SJSA1 (cell line): ENCODE measurements at places on chromosomes 12 and 14. TPM values are rescaled to one million over a fixed set of nuclear protein-coding genes. Genes with fewer than 3 reads are reported as not detected.
A peak's percentile ranks its signal among the peaks of the same experiment; 100 is the strongest.

Gene PLA2G1B
- total RNA-seq, result not detected in 2 replicates

Gene SLC4A8
- total RNA-seq, result 6.2 and 29.0 TPM in 2 replicates

Gene SIRT4
- 0.60 and 1.5 TPM in 2 replicates for total RNA-seq

Gene KCNH3
- total RNA-seq, result 0.08 and 0.53 TPM in 2 replicates

Gene WNK1
- total RNA-seq, result 18.5 and 55.3 TPM in 2 replicates

Gene SYT1
- total RNA-seq, result 23.9 and 31.9 TPM in 2 replicates

Gene CPNE6
- total RNA-seq, result not detected in 2 replicates

Gene FAM90A1
- not detected in 2 replicates for total RNA-seq

DNA sequence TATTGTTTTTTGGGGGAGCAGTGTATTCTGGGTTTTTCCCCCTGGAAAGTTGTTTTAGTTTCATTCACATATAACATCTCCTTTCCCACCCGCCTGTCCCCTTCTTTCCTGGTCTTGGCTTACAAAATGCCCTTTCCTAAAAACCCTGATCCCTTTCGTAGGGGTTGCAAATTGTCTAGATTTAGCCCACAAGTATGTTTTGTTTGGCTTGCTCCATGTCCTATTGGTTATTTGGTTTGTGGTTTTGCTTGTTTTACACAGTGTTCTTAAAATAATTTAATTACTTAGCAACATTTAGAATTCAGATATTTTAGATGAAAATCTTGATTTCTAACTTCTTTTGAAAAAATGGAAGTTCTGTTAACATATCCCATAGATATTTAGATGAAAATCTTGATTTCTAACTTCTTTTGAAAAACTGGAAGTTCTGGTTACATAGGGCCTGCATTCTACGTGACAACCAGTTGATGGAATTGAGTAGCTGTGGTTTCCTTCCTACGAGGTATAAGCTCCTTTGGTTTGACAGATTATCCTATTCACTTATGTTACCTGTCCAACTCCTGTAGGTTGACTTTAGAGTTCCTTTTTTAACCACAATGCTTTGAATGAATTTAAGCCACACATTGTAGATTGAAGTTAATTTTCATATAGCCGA is 89.2 kb upstream of the TMEM263 start:
- H3K4me1 ChIP-seq, result peaks cover 26% of the 10 kb centered on the region
- H3K4me3 ChIP-seq, result no peak overlapping the region
- peaks cover 16% of the 10 kb centered on the region for H3K36me3 ChIP-seq
- no peak overlapping the region for H3K27ac ChIP-seq
- no peak for DNase-seq

DNA sequence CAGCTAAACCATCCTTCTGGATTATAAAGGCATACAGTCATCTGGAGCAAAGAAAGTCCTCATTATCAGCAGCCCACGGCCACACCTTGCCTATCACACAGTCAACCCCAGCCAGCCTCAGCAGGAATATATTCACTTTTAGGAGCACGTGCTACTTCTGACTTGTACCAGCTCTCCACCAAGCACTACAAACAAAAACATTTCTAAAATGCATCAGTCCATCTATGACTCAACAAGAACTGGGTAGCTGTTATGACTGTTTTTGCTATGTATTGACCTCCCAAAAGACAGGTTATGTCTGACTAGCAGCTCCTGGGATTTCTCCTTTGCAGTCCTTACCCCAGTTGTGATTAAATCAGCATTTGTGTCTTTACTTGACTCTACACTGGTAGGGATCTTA is 31.2 kb downstream of the NUAK1 start:
- no peak overlapping the region for H3K4me3 ChIP-seq
- H3K4me1 ChIP-seq, result peaks cover 45% of the 10 kb centered on the region
- no peaks in the 10 kb centered on the region for H3K27me3 ChIP-seq
- H3K36me3 ChIP-seq, result peaks cover 30% of the 10 kb centered on the region

DNA sequence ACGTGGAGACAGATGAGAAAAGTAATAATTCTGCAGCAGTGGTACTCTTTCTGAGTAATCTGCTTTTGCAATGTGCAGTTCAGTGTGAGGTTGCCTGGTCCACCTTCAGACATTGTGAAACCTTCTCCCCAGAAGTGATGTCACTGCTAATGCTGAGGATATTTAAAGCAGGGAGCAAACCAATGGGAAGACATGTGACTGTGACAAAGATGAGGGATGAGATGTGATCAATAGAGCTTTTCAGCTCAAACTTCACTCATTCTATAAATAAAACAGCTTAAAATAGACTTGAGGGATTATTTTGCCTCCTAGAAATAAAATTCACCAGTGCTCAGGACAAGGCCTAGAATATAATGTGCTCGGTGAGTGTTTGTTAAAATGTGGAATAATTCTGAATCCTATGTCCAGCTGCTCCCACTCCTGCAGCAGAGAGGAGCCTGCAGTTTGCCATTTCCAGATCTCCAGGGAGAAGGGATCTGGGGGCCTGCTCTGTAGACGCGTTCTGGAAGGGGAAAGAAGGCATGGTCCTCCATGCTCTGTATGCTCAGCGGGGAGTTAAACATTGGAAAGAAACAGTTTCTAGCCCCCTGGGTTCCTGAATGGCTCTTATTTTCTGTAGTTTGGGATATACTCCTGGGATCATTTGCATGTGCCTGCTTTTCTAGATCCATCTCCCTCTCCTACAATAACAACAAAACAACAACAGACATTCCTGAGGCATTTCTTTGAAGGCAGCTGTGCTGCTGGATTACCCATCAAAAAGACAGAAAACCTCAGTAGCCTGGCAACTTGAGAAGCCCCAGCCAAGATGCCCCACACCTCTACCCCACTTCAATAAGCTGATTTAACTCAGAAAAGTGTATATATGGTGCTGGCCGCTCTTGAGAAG is 8.9 kb downstream of the SLC7A8 start:
- H3K27ac ChIP-seq, result no peak overlapping the region
- no peak for DNase-seq
- H3K36me3 ChIP-seq, result no peaks in the 10 kb centered on the region
- H3K4me1 ChIP-seq, result 0 out of 2 replicates have a peak, but pooled peaks cover 4% of the 10 kb centered on the region
- H3K27me3 ChIP-seq, result peaks cover 7% of the 10 kb centered on the region; the same call in 1 of the 2 replicates

- H3K4me3 ChIP-seq, result no peak overlapping the region
- H3K36me3 ChIP-seq, result no peaks in the 10 kb centered on the region
- DNase-seq, result no peak
- H3K4me1 ChIP-seq, result no peaks in the 10 kb centered on the region
- H3K27me3 ChIP-seq, result peaks cover 35% of the 10 kb centered on the region
These were observed 9.4 kb downstream of the KCNA1 start for GRCh38 chr12:4918950-4919660.

DNA sequence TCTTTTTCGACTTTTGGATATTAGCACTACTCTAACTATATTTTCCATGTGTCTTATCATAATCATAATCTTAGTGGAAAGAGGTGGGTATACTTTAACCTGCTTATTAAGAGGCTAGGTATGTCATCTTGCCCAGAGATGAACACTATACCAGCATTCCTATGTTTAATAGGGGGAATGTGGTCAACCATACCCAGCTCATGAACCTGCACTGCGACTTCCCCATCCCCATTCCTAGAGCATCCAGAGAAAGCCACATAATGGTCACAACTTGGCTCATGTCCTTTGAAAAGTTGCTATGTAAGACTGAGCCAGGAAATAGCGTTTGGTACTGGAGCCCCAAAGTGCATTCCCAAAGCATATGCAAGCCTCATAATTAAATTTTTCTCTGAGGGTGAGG is 55.2 kb downstream of the TMCC3 start:
- no peaks in the 10 kb centered on the region for H3K27me3 ChIP-seq
- no peaks in the 10 kb centered on the region for H3K4me1 ChIP-seq
- no peak overlapping the region for H3K4me3 ChIP-seq

DNA sequence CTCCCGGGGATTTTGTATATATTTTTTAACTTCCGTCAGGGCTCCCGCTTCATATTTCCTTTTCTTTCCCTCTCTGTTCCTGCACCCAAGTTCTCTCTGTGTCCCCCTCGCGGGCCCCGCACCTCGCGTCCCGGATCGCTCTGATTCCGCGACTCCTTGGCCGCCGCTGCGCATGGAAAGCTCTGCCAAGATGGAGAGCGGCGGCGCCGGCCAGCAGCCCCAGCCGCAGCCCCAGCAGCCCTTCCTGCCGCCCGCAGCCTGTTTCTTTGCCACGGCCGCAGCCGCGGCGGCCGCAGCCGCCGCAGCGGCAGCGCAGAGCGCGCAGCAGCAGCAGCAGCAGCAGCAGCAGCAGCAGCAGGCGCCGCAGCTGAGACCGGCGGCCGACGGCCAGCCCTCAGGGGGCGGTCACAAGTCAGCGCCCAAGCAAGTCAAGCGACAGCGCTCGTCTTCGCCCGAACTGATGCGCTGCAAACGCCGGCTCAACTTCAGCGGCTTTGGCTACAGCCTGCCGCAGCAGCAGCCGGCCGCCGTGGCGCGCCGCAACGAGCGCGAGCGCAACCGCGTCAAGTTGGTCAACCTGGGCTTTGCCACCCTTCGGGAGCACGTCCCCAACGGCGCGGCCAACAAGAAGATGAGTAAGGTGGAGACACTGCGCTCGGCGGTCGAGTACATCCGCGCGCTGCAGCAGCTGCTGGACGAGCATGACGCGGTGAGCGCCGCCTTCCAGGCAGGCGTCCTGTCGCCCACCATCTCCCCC is 777 bp downstream of the ASCL1 start:
- H3K4me3 ChIP-seq, result peak overlapping the region; percentile 16
- peaks cover 4% of the 10 kb centered on the region; the same call in 1 of the 2 replicates for H3K4me1 ChIP-seq
- no peak overlapping the region for H3K27ac ChIP-seq
- H3K36me3 ChIP-seq, result no peaks in the 10 kb centered on the region
- peaks cover 72% of the 10 kb centered on the region for H3K27me3 ChIP-seq
- no peak for DNase-seq

GRCh38 chr14:64732066-64732465 is 27.8 kb downstream of the PLEKHG3 start:
- no peak for DNase-seq
- peaks cover under 1% of the 10 kb centered on the region; the same call in 1 of the 2 replicates for H3K4me1 ChIP-seq
- no peak overlapping the region for H3K4me3 ChIP-seq
- H3K36me3 ChIP-seq, result peaks cover 89% of the 10 kb centered on the region
- no peak overlapping the region for H3K27ac ChIP-seq

DNA sequence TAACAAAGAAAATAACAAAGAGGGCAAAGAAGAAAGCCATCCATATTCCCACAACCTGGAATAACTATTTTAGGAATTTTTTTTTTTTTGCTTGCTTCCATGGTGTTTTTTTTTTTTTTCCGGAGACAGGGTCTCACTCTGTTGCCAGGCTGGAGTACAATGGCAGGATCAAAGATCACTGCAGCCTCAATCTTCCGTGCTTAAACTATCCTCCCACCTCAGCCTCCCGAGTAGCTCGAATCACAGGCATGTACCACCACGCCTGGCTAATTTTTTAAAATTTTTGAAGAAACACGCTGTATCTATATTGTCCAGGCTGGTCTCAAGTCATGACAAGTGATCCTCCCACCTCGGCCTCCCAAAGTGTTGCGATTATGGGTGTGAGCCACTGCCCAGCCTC is 20.2 kb upstream of the ARID4A start:
- H3K4me1 ChIP-seq, result peaks cover 14% of the 10 kb centered on the region
- no peak overlapping the region for H3K4me3 ChIP-seq
- no peak for DNase-seq
- H3K36me3 ChIP-seq, result peaks cover 67% of the 10 kb centered on the region
- no peaks in the 10 kb centered on the region for H3K27me3 ChIP-seq

DNA sequence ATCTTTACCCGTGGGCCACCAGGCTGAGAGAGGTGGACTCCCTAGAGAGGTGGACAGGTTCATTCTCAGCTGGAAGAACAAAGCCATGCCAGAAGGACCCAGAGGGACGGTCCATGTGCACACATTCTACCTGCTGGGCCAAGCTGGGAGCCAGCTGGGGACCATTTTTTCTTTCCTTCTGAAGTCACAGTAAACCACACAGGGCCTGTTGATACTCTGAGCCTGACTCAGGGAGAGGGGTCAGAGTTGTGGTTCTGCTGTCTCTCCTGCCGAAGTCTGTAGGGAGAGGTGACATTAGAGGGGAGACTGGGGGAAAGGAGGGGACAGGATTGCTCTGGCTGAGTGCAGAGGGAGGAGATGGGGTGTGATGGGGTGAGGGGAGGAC is 148.6 kb downstream of the TSPAN9 start:
- no peak overlapping the region for H3K4me3 ChIP-seq
- H3K36me3 ChIP-seq, result no peaks in the 10 kb centered on the region
- H3K27me3 ChIP-seq, result no peaks in the 10 kb centered on the region
- peak overlapping the region; percentile 56; the same call in 1 of the 2 replicates for H3K27ac ChIP-seq

DNA sequence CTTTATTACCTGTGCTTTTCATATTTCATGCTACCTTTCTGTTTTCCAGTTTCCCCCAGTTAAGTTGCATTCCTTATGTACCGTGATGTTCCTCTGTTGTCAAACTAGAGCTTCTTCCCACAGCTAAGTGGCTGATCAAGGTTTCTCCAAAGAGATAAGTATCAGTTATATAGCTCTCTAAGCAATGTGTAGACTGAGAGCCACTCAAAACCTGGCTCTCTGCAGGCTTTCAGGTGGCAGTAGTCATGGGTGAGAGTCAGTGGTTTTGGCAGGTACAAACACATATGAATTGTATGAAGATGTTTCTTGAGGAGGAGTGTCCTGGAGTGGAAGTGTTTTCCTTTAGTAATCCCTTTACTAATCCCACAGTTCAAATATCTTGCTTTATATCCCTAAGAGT is 28.4 kb downstream of the TXNRD1 start:
- H3K27ac ChIP-seq, result no peak overlapping the region
- no peaks in the 10 kb centered on the region for H3K36me3 ChIP-seq
- H3K27me3 ChIP-seq, result no peaks in the 10 kb centered on the region

DNA sequence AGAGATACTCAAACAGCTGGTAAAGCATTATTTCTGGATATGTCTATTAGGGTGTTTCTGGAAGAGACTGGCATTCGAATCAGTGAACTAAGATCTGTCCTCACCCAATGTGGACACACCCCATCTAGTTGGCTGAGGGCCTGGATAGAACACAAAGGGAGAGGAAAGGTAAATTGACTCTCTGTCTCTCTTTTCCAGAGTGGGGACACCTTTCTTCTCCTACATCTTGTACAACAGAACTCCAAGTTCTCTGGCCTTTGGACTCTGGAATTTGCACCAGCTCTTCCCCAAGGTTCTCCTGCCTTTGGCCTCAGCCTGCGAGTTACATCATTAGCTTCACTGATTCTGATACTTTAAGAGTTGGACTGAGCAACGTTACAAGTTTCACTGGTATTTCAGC is 1253.9 kb downstream of the SLC16A7 start:
- no peaks in the 10 kb centered on the region for H3K27me3 ChIP-seq
- H3K36me3 ChIP-seq, result no peaks in the 10 kb centered on the region
- no peaks in the 10 kb centered on the region for H3K4me1 ChIP-seq
- no peak overlapping the region for H3K27ac ChIP-seq
- no peak overlapping the region for H3K4me3 ChIP-seq

DNA sequence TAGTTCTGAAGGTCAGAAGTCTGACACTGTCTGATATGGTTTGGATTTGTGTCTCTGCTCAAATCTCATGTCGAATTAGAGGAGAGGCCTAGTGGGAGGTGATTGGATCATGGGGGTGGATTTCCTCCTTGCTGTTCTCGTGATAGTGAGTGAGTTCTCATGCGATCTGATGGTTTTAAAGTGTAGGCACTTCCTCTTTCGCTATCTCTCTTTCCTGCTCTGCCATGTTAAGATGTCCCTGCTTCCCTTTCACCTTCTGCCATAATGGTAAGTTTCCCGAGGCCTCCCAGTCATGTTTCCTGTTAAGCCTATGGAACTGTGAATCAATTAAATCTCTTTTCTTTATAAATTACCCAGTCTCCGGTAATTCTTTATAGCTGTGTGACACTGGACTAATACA is 84.1 kb upstream of the TMTC1 start:
- no peaks in the 10 kb centered on the region for H3K27me3 ChIP-seq
- H3K27ac ChIP-seq, result no peak overlapping the region
- no peaks in the 10 kb centered on the region for H3K36me3 ChIP-seq
